ENCODE measurements at places on chromosomes 7 and 10.

DNA sequence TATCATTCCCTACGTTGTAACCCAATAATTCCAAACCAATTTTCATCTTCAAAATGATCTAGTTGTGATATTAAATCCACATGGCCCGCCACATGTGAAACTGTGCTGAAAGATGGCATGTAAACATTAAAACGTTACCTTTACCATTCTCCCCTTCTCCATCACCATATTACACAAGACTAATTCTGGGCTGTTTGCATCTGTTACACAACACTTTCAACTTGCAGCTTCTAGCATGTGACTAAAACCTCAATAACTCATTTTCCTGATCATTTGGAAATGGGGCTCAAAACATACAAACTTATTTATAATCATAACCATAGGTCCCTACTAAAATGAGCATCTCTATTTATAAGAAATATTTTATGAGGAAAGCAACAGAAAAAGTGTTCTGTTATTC lies 4.7 kb downstream of the MTERF1 start:
- DNase-seq: no peak

- no peak for DNase-seq
Observed at GRCh38 chr10:75021379-75022249, 89.8 kb upstream of the SAMD8 start.

GRCh38 chr10:130756651-130757050 lies 554.9 kb downstream of the TCERG1L start:
- no peak for DNase-seq

GRCh38 chr7:100173806-100174495 lies 3.2 kb downstream of the GPC2 start:
- DNase-seq: no peak

- DNase-seq: no peak
Observed at GRCh38 chr7:46169384-46169755, 248.3 kb upstream of the IGFBP3 start.

DNA sequence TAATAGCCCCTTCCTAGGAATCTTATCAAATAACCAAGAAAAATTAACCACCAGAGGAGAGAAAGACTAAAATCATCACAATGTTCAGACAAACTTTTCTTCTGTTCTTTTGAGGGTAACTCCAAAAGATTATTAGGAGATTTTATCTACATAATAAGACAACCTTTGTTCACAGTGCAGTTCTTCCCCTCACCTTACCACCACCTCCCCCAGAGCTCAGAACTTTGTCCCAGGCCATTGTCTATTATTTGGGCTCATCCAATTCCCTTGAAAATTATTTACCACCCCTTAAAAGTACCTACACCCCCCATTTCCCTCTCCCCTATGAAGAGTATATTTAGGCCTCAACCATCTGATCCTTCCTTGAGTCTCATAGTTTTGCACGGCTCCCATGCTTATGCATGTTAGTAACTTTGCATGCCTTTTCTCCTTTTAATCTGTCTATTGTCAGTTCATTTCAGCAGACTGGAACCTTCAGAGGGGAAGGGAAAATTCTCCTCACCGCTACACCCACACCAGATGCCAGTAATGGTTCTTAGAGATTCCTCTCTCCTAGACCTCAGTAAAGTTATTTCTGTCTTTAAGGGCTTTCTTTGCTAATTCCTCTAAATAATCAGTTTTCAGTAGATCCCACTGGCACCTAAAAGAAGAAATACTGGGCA lies 234.9 kb downstream of the SKIDA1 start:
- no peak for DNase-seq

DNA sequence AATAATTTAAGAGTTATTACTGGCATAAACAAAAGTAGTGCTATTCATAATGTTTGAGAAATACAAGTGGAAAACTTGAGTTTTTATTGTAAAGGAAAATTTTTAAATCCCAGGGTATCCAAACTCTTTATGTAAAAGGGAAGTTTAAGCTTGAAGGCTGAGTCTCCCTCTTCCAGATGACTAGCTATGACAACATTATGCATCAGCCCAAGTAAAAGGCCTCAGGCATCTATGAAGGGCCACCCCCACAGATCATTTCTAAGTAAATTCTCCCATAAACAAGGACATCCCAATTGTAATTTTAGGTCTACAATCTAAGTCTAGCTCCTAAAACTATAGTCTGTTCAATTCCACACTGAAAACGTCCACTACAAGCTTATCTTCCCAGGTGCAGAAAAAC lies 166.2 kb upstream of the STEAP1 start:
- DNase-seq: no peak

DNA sequence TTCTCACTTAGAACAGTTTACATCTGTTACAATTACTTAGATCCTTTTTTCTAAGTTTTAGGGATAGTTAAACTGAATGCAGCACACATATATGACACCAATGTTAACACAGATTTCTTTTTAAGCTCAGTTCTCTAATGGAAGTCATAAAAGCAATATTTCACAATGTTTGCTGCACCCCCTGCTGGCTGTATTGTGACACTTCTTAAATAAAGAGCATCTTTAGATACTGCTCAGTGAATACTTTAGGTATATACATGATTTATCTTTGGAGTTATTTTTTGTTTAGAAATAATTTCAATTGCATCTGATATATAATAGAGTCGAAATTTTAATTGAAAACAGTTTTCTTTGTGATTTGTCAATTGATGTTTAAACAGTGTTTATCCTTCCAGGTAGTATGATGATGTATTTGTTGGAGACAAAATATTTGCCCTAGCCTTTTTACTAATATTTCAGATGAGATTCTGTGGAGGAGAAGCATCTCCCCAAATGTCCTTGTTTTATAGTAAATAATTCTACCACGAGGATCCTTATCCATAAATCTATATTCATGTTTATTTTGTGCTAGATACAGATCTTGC lies 174.4 kb downstream of the ST7 start:
- DNase-seq: peak; percentile 54

GRCh38 chr7:135942614-135943013 lies 34.5 kb downstream of the MTPN start:
- no peak for DNase-seq

- DNase-seq: no peak
Observed at GRCh38 chr7:104985259-104985617, 28.8 kb upstream of the KMT2E start.
